Neural crest cell (in vitro differentiated cells): ENCODE measurements at places on chromosomes 7 and 10.

- DNase-seq: no peak
Observed at GRCh38 chr10:33459602-33460001, 125.1 kb upstream of the NRP1 start.

DNA sequence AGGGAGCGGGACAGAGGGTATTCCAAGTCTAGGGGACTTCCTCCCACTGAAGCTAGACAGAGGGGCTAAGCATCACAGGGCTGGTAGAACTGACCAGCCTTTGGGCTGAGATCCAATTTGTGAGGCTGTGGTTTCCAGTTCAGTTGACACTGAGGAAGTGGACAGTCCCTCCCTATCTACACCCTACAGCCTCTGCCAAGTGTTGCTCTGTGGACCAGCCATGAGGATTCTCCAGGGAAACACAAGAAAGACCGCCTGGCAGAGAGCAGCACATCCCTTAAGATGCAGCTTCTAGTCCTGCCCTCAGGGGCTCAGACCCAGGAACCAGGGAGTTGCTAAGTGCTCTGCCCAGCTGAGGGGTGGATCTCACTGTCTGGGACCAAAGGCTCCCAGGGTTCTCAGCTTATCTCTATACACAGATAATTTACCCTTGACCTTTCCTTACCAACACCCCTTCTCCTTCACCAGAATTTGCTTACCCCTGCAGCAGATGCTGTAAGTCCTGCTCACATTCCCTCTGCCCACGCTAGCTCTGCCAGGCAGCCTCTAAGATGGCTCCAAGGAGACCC is 252.0 kb downstream of the SKIDA1 start:
- no peak for DNase-seq

DNA sequence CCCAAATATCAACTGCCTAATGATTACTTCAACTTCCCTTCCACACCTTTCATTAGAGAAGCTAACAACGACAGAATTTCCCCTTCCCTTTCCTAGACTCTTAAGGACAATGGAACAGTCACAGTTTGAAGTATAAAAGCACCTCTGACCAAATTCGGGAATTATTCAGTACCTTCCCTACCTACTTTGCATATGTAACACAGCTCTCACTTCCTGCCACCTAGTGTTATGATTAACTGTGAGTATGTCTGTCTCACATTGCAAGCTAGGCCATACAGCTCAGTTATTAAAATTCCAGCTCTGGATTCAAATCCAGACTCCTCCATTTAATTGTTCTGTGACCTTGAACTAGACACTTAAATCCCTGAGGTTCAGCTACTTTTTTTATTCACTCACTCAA is 44.8 kb upstream of the HPSE2 start:
- no peak for DNase-seq

DNA sequence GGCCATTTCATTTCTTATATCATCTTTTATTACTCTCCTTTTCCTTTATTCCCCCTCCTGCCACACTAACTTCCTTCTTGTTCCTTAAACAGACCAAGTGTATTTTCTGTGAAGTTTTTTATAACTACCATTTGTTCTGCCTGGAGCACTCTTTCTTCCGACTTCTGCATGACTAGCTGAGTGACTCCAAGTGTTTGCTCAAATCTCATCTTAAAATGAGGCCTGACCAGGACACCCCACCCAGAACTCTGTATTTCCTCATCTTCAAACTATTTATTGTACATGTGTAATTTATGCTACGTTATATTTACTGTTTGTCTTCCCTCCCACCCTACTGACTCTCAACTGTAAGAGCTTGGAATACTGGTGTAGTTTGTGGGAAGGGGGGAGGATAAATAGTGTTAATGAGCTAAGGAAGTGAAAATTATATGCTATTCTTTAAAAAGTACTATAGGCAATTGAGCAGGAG is 3.2 kb downstream of the MINDY3 start:
- no peak for DNase-seq

- no peak for DNase-seq
Observed at GRCh38 chr7:30865821-30866220, 45.8 kb upstream of the AQP1 start.

DNA sequence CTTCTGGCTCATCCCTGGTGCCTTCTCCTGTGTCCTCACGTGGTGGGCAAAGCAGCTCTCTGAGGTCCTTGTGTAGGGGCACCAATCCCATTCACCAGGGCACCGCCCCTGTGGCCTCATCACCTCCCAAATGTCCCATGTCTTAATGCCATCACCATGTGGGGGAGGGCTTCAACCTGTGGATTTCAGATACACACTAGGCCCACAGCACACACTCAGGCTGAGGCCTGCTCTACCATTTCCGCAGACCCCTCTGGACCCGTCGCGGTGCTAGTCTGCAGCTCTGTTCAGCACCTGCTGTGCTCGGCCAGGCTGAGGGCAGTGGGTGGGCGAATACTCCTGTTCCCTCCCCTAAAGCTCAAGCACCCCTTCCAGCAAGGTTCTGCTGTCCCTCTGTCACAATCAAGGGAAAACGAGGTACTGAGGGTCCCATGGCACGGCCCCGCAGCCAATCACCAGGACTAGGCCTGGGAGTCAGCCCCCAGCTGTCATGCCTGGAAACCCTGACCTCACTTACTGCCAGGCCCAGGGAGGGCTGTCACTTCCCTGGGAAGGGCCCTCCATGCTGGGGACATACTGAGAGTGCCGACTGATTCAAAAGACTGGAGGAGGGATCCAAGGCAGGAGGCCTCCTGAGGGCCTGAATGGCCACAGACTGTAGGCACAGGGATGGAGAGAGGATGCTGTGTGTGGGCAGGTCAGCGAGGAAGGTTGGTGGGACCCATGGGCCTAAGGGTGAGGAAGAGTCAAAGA is 123.8 kb upstream of the RET start:
- DNase-seq: no peak

- DNase-seq: no peak
Observed at GRCh38 chr7:94228678-94229077, 166.0 kb upstream of the COL1A2 start.

DNA sequence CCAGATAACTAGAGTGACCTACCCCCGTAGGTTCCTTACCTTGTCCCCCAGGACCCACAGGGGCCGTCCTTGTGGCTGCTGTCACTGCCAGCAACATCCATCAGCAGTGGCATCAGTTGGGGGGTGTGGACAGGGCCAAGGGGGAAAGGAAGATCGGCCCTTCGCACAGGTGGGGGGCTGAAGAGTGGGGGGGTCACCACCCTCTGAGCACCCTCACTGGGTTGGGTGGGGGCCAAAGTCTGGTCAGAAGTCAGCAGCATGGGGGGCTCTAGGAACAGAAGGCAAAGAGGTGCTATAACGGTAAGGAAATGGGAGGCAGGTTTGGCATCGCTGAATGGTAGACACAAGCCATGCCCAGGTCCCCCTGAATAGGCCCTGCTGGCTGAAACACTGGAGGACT is 4.6 kb downstream of the NOBOX start:
- no peak for DNase-seq

DNA sequence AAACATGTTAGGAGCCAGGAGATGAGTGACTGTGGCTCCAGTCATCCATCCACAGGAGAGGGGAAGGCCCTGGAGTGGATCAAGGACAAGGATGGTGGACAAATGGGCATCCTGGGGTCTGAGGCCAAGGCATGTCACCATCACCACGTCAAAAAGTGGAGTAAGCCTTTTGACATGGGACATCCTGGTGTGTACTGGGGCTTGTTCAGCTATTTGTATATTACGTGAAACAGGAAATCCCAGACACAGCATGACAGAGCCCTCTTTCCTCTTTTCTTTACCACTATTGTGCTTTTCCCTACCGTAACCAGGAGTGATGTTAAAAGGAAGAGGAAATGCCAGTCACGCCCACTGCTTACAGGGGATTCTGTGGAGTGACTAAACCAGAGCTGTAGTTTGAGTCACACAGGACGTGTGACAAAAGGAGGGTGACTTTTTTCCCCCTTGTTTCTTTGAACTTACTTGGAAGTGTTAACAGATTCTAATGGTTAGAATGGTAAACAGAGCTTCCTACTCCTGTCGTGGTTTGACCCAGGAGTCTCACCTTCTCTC is 15.4 kb downstream of the ACSL5 start:
- DNase-seq: no peak

DNA sequence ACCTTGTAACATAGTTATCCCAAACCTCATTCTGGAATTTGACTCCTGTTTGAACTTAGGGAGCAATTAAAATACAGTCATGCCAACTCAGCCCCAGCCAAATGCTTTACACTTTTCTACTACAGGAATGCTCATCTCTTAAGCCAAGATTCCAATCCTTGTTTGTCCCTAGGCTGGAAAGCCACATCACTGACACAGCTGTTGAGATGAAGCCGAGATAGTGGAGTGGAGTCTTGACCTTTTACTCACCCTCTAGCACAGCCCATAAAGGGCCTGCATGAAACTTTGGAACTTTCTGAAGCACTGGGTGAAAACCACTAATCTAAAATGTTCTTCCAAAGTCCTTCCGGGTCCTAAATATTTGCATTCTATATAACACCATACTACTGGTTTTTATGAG is 247.3 kb downstream of the ETV1 start:
- no peak for DNase-seq

GRCh38 chr10:93072225-93072712 is 1.4 kb upstream of the CYP26A1 start:
- DNase-seq: no peak

DNA sequence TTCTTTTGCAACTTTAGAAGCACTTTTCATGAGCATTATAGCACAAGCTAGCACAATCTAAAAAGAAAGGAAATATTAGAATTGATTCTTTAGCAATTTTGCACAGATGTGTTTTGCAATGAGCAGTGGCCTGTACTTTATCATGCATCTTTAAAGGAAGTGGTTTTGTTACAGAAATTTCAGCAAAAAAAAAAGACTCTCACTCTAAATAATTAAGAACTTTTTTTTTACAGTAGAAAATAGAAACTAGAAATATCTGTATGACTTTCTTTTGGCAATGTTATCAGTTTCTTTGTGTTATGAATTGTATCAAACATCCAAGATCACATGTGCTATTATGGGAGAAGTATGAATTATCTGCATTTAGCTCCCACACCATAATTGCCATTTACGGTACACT is 195.7 kb upstream of the KLF6 start:
- no peak for DNase-seq

- DNase-seq: no peak
Observed at GRCh38 chr10:5040010-5040673, 36.5 kb upstream of the AKR1C2 start.

DNA sequence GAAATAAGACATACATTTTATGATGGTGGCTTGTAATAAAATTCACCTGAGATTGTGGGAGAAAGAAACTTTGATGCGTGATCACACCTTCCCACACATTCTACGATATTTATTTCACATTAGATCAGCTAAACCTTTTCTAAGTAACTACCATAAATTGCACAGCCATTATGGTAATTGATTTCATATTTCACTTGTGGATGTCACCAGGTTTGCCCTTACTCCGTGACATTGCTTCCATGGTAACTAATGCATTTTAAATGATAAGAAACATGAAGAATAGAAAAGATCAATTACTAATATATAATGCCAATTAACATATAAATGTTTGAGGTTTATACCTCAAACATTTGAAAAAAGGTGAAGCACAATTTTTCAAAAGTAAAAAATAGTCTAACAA is 35.8 kb upstream of the SMIM30 start:
- DNase-seq: no peak

DNA sequence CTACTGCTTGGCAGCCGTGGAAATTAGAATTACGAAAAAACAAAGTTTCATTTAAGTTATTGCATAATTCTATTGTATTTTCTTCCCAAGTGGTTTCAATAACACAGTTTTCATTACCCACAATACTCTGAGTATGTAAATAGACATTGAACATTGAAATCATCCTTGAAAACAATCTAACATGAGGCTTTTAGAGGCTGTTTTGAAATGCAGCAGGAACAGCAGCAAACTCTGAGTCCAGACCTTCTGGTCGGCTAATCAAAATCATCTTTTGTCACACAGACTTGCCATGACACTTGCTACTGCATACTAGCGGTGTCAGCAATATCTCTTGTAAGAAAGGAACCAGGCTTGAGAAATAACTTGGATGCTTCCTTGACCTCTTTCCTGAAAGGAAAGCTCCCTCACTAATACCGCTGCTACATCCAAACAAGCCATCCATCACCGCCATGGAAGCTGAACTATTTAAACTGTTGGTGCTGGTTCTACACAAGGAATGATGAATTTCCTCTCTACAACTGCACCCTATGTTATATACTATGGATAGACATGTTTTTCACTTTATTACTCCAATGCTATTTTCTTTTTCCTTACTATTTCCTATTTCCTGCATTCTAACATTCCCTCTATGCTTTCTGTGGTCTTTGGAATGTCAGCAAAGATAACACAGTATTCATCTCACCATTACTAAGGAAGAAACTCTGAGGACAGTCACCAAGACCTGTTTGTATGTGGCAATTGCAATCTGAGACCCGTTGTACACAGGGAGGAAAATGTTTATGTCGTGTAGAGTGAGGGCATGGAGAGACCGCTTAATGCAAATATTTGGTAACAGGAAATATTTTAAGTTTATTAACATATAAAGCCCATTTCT is 130.8 kb downstream of the ITGA8 start:
- DNase-seq: no peak

- no peak for DNase-seq
Observed at GRCh38 chr7:124426621-124427020, 339.0 kb downstream of the GPR37 start.

DNA sequence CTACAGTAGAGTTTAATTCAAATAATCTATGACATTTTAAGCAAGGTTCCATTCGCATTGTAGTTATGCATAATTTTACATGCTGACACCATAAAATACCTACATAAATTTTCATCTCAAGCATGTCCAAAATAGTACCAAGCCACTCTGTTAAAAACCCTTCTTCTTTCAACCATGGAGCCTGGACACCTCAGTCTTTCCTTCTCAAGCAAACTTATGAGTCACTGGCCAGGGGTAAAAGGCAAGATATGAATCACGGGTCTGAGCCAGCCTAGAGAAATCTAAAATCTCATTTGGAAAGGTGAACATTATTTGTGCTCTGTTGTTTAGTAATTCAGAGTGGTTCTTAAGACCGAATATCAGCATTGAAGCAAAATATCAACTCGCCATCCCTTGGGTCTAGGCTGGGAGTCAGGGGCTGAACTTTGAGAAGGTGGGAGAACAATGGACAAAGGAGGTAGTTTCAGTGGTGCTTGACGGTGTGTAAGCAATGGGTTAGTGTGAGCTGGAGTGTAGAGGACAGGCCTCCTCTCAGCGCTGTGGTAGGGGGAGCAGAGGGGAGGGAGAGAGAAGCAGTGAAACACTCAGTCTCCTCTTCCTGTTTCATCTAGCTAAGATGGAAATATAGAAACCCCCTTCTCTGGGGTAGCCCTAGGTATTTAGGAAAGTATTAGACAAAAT is 19.1 kb upstream of the GPAM start:
- DNase-seq: no peak
